ENCODE measurements at places on chromosomes 11 and 22.

DNA sequence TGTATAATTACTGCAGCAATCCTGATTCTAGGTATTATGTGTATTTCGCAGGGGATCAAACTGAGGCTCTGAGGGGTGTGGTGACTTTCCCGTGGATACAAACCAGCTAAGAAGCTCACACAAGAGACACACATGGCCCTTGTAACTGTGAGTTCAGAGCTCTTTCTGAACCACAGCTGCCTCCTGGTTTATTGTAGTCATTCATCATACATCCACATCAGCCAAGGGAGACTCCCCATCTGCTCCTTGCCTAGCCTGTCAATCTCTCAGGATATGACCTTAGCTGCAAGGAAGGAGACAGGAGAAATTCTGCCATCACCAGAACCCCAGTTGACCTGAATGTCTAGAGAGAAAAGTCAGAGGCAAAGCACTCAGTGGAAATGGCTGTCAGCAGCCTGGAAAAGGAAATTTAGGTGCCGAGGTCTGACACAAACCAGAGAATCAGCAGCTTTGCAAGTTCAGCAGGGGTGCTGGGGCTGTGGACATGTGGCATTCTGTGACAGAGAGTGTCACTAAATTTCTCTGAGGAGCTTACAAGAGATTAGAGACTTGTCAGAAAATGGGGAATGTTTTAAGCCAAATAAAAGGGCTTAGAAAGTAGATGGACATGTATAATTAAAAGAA, 209.5 kb downstream of the AASDHPPT start:
- DNase-seq = no peak

DNA sequence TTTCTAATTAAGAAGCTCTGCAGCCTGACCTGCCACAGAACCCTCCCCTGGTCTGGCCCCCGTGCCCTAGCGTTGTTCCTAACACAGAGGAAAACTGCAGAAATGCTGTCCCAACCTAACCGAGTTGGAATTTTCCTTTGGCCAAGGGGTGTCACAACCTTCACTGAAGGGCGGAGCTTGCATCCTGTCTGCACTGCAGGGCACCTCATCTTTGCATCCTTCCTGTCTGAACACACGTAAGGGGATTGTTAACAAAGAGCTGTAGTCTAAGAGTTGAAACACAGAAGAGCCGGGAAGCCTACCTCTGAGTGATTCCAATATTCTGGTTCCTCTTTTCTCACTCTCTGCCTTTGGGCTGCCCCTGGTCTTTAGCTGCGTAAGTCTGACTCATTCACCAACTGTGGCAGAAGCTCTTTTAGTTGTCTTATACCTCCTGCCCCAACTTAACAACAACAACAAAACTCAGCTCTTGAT, 1.6 kb downstream of the DIXDC1 start:
- DNase-seq = no peak

DNA sequence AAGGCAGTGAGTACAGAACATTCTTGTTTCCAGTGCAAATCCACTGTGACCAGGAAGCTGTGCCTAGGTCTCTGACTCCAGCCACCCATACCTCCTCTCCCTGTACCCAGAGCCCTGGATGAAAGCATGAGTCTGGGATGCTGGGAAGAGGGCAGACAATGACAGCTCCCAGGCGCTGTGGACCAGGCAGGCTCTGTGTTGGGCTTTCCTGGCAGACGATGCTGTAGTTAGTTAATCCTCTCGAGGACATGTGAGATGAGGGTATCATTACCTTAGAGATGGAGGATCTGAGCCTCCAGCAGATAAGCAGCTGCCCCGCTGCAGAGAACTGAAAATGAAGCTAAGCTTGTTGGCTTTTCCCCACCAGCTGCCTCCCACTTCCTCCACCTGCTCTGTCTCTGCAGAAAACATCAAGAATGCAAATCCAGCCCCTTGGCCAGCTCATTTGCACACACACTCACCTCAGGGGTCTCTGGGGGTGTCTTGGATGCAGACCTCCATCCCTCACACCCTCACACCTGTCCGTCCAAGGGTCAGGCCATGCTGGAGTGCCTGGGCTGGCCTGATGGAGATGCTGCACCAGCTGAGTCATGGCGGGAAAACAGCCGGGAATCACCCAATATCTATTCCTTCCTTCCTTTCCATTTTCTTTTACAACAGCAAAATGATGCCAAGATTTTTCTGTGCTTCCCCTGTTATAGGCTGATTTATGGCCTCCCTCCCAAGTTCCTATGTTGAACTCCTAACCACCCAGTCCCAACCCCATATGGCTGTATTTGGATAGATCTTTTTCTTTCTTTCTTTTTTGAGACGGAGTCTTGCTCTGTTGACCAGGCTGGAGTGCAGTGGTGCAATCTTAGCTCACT, 94.9 kb upstream of the SEPTIN5 start:
- DNase-seq = no peak

- no peak for DNase-seq
Measured at GRCh38 chr11:33539751-33540150, 160.9 kb downstream of the C11orf91 start.

- DNase-seq = no peak
Measured at GRCh38 chr11:1344056-1344635, 34.7 kb upstream of the TOLLIP start.

- peak; percentile 75 for DNase-seq
Measured at GRCh38 chr11:65274735-65275682, 13.2 kb downstream of the POLA2 start.

- DNase-seq = no peak
Measured at GRCh38 chr22:43910178-43910695, 13.4 kb upstream of the PNPLA3 start.

DNA sequence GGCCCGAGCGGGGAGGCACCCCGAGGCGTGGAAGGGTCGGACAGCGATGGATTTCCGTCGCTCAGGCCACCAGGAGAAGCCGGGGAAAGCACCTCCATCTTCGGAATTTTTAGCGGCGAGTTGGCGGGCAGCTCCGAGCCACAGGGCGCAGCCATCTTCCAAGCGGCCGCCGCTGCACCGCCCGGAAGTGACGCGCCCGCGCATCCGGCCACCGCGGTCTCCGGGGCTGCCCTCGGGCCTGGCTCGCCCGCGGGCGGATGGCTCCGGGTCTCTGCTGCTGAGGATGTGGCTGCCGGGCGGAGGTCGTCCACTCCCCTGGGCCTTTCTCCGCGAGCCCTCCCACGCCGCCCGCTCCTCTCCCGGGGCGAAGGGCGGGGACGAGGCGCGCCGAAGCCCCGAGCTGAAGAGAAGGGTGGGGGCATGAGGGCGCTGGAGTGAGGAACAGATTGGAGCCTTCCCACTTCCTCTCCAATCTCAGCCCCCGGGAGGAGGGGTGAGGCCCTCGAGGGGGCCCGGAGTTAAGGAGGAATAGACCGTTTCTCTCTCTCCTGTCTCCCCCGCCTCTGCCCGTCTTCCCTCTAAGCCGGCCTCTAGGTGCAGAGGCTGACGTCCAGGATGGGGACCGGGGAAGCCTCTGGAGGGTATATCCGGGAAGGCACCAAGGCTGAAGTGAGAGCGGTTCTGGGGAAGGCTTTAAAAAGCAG, at the start of gene MSANTD2:
MSANTD2 (minus strand) TSS at position 181 of the 704 bp plus-strand sequence; CDS start at position 155, 26 bp downstream.
- DNase-seq = peak; percentile 86

DNA sequence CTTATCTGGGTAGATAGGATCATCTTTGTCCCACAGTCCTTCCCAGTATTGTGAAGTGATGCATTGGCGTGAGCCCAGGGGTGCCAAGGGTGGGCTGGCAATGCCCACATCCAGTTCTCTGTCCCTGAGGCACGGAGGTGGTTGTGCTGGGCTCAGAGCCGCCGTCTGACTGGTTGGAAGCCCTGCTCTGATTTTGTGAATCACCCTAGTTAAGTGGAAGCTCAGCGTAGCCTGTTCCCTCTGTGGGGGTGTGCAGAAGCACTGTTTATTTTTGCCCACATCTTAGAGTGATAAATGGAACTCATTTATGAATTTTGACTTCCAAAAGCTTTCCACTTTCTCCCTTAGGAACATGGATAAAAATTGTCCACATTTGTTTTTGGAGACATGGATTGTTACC, 13.6 kb downstream of the BCR start:
- DNase-seq = no peak

DNA sequence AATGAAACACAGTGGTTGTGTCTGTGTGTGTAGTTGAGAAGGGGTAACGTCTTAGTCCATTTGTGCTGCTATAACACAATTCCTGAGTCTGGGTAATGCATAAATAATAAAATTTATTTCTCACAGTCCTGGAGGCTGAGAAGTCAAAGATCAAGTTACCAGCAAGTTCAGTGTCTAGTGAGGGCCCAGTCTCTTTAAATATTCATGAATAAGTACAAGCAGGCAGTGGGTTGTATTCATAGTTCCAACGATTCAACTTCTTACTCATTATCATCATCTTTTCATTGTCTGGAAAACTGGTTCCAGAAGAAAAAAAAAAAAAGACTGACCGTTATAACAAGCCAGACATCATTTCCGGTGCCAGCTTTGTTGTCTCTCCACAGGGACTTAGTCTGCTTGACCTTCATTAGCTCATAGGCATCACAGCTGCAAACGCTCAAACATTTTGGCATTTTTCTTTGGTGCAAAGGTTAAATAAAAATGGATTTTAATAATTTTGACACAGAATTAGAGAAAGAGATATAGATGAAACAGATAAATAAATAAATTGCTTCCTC, 1297.5 kb downstream of the LRRC4C start:
- no peak for DNase-seq

GRCh38 chr11:103888541-103888951, 147.9 kb upstream of the DDI1 start:
- no peak for DNase-seq

All from hepatic stellate cell (primary cell).